ENCODE measurements at places on chromosomes 12 and 14.

DNA sequence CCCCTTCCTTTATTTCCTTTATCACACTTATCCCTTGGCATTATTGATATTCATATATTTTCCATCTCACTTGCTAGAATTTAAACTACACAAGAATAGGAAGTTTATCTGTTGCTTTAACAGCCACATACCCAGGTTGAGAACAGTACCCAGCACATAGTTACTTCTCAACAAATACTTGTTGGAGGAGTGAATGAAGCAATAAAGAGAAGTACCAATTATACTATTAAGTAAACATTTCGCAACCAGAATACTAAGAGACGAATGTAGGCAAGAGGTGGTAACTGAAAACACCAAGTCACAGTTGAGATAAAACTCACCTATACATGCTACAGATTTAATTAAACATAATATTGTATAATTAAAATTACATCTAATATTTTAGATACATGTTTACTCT is 110.9 kb downstream of the FSCB start:
- no peak for DNase-seq

DNA sequence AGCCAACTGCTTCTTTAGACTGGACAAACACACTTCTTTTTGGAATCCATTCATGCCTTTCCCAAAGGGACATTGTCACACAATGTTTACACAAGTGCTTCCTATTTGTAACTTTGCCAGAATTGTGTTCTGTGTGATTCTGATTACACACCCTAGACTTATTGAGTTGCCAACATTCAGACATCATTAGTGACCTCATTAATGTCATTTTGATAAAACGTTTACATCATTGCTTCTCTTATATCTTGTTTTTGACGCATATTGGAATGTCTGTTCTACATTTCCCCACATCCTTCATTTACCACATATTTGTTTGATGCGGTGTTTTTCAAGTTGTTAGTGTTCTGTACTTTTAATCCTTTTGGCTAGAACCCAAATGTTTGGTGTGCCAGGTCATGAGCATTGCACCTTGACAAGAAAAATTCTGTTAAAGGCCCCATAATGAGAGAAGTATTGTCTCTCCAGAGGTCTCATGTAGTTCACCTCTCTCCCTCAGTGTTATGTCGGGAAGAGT is 305.5 kb downstream of the AEBP2 start:
- DNase-seq = peak; percentile 16

- DNase-seq = no peak
Measured at GRCh38 chr12:28292699-28293098, 102.4 kb downstream of the CCDC91 start.

GRCh38 chr12:71436696-71437095 is 2.9 kb upstream of the LGR5 start:
- no peak for DNase-seq

- DNase-seq = no peak
Measured at GRCh38 chr14:76268047-76268431, 107.9 kb upstream of the ESRRB start.
